ENCODE measurements at places on chromosomes 1 and 21.

GRCh38 chr1:107183011-107183410 is 42.2 kb downstream of the NTNG1 start:
- DNase-seq = no peak

- no peak for DNase-seq
Observed at GRCh38 chr1:108960719-108961118, 2.6 kb downstream of the CLCC1 start.

DNA sequence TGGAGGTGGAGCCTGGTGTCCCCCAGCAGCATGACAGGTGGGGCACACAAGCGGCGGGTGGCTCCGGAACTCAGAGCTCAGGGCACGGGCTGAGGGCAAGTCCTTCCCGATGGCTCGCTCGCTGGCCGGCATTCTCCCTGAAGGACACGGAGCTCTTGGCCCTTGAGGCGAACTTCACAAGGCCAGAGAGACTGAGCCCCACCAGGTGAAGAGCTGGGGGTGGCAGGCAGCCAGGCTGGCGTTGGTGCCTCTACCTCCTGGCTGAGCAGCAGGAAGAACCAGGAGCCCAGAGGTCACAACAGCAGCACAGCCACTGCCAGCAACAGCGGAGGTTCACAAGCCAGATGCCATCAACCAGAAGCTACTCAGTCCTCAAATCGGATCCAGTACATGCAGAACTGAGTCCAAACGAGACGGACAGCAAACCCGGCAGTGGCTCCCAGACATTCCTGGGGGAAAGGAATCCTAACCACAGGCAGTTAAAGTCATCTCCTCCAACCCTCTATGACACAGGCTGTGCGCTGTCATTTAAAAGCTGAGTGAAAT is 54.1 kb downstream of the NPHP4 start:
- no peak for DNase-seq

- DNase-seq = no peak
Observed at GRCh38 chr1:61368876-61369275, 286.5 kb downstream of the NFIA start.

- DNase-seq = no peak
Observed at GRCh38 chr1:21233490-21233889, 56.8 kb downstream of the ECE1 start.

- DNase-seq = no peak
Observed at GRCh38 chr1:116472431-116472961, 98.3 kb downstream of the CD58 start.

DNA sequence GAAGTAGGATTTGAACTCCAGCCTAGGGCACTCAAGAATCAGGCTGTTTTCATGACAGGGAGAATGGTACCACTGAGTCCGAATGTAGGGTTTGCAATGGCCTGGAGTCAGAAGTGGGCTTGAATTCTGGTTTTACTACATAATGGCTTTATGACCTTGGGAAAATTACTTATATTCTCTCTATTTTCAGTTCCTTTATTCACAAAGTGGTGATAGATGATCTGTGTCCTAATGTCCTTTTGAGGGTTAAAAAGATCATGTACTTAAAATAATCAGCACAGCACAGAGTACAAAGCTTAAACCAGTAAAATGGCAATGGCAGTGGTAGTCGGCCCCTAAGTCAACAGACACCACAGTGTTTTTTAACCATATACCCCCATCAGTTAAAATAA is 63.7 kb upstream of the HOOK1 start:
- no peak for DNase-seq

- no peak for DNase-seq
Observed at GRCh38 chr1:91015794-91016550, 5.9 kb downstream of the ZNF644 start.

- no peak for DNase-seq
Observed at GRCh38 chr1:209871006-209871405, 43.2 kb downstream of the UTP25 start.

GRCh38 chr1:70840260-70840953 is 207.2 kb downstream of the PTGER3 start:
- DNase-seq = no peak

DNA sequence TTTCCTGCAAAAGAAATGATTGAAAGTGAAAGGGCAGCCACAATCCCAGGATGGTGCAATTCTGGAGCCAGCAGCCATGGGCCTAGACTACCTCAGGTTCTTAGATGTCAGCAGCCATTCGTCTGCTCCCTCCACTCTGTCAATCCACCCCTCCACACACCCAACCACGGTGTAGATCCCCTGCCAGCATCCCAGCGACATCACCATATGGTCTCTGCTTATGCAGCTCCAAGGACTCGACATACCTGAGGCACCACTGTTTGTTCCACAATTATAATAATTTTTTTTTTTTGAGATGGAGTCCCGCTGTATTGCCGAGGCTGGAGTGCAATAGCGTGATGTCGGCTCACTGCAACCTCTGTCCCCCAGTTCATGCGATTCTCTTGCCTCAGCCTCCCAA is 6.5 kb downstream of the SYNC start:
- no peak for DNase-seq

DNA sequence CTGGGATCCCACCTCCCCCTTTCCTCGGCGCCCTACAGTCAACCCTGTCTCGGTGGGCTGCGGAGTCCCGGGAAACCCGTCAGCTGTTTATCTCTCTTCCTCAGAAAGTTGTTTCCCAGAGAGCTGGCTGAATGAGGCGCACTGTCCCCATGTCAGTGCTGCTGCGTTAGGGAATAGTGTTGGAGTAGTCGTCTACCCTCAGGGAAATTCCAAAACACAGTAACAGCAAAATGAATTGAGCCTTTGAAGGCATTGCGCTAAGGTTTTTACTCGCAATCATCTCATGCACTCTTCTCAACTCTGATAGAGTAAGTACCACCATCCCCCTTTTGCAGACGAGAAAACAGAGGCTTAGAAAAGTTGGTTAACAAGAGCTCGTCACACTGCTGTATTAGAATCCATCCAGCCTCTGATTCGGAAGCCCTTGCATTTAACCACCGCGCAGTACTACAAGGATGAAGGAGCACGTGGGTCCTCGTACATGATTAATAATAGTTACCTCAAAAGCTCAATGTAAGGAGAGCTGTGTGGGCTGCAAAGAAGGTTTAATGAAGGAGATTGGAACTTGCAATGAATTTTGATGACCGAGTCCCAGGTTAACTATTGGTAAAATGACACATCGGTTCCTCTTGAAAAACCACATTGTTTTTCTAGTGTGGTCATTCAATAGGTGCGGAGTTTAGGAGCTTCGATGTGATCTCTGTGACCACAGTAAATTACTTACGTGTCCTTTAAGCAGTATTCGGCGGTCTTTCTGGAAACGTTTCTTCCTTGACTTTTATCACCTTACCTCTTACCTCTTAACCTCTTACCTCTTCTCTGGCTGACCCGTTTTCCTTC is 788 bp upstream of the EDEM3 start:
- DNase-seq = peak; percentile 71

DNA sequence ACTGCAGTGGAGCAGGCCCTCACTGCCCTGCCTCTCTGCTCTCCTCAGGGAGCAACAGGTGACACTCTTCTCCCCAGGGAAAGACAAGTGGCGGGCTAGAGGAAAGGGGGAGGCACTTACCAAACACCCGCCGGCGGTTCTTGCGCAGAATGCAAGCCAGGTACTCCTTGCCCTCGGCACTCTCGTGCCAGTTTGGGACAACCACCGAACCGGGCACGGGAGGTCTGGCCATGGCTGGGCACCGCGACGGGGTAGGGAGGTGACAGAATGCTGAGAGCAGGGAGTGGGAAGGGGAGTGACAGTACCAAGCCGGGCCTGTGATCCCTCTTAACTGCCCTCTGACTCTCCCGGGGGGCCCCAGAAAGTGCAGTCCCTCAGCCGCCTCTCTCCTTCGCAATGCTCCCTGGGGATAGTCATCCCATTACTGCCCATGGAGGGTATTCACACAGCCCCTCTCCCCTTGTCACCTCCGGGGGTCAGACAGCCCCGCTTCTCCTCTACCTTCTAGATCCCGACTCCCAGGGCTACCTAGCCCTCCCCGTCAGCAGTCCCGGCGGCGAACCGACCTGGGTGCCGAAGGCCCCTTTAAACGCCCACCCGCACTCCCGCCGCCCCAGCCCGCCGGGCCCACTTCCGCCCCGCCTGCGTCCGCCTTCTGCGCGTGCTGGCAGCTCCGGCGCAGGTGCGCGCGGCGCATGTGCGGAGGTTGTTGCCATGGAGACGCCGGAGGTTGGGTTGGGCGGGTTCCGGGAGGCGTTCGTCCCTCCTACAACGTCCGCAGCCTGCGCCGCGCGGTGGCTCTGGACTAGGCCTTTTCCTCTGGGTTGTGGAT is at the start of gene CPLANE2:
CPLANE2 (minus strand) TSS at position 673 of the 832 bp plus-strand sequence; CDS start at position 232, 441 bp downstream.
- peak; percentile 96 for DNase-seq

- DNase-seq = no peak
Observed at GRCh38 chr1:246597340-246597739, 31.1 kb downstream of the CNST start.

GRCh38 chr1:86750530-86750929 is 46.2 kb downstream of the SH3GLB1 start:
- DNase-seq = no peak

- no peak for DNase-seq
Observed at GRCh38 chr1:206496131-206496793, 11.1 kb upstream of the RASSF5 start.

All from CD4-positive, alpha-beta T cell treated with Interleukin-2 at 100 ng/mL for 4 hours (primary cell).